Mesenteric fat pad (tissue), 1 donor: ENCODE measurements at places on chromosomes 12 and 14.

DNA sequence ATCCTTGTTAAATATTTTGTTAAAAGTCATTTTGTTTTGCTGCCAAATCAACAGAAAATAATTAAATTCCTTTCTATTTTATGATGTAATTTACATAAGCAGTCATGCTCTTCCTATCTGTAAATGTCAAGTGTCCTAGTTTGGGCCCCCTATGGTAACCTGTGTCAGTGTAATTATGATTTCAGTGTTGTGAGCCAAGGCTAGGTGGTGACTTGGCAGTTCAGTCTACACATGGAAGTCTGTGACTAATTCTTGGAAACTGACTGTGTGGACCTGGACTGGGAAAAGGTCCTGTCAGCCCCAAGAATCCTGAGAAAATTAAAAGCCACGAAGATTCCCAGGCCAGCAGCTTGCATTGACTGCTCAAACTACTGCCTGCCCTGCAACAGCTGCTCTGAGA lies 371.0 kb downstream of the FUT8 start:
- no peak for DNase-seq

GRCh38 chr14:100731011-100731670 lies 4.4 kb downstream of the DLK1 start:
- no peak for DNase-seq

DNA sequence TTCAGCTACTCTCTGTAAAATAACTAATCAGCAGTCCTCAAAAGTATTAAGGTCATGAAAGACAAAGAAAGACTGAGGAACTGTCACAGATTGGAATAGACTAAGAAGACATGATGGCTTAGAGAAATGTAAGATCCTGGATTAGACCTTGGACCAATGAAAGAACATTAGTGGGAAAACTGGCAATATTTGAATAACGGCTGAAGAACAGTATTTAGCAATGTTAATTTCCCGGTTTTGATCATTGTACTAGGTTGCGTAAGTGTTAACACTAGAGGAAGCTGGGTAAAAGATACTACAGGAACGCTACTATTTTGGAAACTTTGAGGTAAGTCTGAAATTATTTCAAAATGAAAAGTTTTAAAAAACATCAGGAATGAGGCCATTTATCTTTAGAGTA lies 98.8 kb upstream of the RESF1 start:
- no peak for DNase-seq

- DNase-seq = no peak
Measured at GRCh38 chr14:58191763-58192601, 8.0 kb upstream of the ACTR10 start.

DNA sequence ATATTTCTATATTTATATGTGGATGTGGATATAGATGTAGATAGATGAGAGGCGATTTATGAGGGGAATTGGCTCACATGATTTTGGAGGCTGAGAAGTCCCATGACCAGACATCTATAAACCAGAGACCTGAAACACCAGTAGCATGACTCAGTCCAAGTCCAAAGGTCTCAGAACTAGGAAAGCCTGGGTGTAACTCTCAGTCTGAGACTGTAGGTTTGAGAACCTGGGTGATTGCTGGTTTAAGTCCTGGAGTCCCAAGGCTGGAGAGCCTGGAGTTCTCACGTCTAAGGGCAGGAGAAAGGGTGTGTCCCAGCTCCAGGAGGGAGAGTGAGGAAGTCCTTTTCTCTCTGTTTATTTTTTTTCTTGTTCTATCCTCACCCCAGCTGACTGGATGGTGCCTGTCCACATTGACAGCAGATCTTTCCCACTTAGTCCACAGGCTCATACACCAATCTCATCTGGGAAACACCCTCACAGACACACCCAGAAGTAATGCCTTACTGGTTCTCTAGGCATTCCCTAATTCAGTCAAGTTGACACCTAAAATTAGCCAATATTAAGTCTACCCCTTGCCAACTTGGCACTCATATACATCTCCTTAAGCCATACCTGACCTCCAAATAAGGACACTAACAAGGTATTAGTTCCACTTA lies 45.4 kb downstream of the EMP1 start:
- DNase-seq = no peak

- no peak for DNase-seq
Measured at GRCh38 chr12:50246873-50247612, 36.3 kb downstream of the LIMA1 start.

DNA sequence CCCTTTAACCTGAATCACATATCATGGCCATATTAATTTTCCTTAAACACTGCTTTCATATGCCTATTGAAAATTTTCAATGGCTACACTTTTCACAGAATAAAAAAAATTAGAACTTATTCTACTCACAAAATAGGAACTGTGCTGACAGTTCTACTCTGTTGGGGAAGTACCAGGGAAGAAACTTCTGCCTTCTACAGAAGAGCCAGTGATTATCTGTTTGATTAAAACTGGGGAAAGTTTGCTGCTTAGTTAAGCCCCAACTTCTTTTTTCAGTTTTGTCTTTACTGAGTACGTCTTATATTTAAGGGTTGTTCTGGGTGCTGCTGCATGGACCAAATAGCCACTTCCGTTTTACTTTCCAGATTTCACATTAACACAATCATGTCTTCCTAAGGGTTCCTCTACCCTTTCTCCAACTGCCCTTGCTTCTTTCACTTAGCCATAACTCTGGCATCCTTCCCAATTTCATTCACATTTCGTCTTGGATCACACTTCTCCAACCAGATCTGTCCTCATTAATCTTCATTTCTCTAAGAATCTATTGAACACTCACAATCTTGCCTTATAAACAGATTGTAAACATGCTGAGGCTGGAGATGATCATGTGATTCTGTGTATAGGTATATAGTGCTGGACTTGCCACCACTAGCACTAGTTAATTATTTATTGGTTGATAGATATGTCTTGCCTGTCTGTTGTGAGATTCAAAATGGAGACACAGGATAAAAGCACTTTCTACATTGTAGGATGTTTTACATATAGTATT lies 1.9 kb upstream of the SEL1L start:
- DNase-seq = no peak

DNA sequence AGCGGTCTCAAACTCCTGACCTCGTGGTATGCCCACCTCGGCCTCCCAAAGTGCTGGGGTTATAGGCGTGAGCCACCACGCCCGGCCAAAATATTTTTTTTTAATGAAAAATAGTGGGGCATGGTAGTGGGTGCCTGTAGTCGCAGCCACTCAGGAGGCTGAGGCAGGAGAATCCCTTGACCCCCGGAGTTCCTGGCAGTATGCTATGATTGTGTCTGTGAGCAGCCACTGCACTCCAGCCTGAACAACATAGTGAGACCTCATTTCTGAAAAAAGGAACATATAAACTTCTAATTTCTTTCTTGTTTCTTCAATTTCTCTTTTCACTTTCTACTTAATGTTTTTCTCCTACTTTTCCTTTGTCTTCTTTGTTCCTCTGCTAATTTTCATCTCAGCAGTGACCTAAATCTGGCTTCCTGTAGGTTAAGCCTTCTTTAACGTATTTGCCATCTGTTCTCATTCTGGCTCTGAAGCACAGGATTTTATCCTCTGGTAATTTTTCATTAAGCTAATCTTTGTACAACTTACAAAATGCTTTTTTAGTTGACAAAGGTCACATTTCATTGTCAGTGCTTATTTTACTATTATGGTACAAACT lies 4.5 kb upstream of the RPGRIP1 start:
- no peak for DNase-seq

- no peak for DNase-seq
Measured at GRCh38 chr14:55302367-55303124, 31.3 kb downstream of the FBXO34 start.

- DNase-seq = no peak
Measured at GRCh38 chr12:96250119-96250685, 56.0 kb downstream of the ELK3 start.

- no peak for DNase-seq
Measured at GRCh38 chr14:78512021-78512420, 341.8 kb downstream of the NRXN3 start.

- no peak for DNase-seq
Measured at GRCh38 chr12:43287706-43288383, 264.2 kb downstream of the ADAMTS20 start.

- no peak for DNase-seq
Measured at GRCh38 chr14:100333311-100333710, 10.2 kb downstream of the SLC25A47 start.

GRCh38 chr14:81523616-81524015 lies 10.0 kb downstream of the SEL1L start:
- DNase-seq = no peak

- no peak for DNase-seq
Measured at GRCh38 chr12:66823857-66824570, 145.1 kb upstream of the GRIP1 start.

DNA sequence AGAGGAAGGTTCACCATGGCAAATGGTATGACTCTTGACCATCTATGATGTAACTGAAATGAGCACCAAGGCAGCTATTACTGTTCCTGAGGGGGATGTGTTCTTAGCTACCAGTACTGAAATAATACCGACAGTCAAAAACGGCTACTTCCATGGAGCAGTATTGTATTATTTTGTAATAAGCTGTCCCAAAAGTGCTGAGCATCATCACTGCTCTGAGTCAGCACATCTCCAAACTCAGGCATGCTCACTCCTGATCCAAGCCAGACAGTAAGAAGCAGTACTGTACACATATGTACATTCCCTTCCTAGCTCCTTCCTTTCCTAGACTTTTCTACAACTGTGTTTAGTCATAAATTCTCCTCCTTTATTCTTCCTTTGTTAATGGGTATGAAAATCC lies 8.6 kb downstream of the VTI1B start:
- no peak for DNase-seq

DNA sequence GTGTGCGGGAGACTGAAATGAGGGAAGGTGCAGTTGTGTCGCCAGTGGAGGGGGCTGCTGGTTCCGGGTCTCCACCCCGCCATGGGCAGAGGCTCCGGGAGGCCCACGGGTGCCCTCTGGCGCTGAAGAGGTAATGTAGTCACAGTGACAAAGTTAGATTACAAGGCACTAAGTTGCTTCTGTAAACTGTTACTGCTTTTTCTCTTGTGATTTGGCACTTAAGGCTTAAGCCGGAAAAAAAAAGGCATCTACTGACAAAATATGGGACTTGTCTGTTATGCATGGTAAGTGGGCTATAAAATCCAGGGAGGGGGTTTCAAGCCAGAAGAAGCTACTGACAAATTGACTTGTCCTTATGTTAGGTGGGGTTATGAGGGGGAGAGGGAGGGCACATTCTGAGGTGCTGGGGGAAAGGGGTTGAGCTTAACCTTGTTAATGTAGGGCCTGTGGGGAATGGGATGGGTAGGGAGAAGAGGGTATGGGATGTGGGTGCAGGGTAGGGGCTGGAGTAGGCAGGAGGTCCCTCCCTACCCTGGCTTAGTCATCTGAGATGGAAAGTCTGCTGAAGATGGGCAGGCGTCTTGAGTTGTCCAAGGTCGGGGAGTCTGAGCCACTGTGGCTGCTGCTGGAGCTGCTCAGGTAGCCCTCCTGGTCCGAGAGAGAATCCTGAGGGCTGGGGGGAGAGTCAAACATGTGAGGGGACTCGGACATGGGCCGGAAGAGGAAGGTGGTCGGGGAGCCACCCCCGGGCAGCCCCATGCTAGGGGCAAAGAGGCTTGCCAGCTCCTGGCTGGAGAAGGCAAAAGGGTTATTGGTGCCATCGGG lies 3.7 kb downstream of the ZFP36L1 start:
- DNase-seq = no peak

DNA sequence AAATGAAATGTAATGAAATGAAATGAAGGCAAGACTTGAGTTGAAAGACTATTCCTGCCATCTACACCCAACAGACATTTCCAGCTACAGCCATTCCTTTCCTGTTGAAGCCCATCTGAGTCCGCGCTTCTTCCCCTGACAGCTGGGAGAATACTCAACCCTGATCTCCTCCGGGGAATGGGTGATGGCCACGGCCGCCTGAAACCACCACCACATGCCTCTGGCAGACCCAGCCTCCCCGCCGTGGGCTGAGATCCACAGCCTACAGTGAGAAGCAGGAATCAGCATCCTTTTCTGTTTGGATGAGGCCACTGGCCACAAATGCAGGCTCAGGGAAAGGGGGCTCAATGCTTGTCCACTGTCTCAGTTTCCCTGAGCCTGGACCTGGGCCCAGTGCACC lies 130.3 kb downstream of the NCOR2 start:
- DNase-seq = no peak
